ENCODE measurements at places on chromosomes 6 and 20.

- no peak for DNase-seq
These were observed 562.7 kb downstream of the RFPL4B start for GRCh38 chr6:112909781-112910180.

DNA sequence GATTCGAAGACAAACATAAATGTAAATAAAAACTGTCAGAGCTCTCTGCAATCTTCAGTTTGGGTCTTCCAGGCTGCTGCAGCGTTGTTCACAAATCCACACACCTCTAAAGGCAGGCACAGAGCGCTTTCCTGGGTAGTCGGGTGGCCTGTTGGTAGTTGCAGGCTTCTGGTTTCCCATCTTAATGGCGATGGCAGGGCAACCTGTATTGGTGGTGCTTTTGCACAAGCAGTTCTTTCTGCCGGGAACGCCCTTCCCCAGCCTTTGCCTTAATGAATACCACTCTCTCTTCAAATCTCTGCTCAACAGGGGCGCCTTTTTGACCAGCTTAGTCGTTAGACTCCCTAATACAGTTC is 723 bp upstream of the IFT52 start:
- no peak for DNase-seq

GRCh38 chr20:48723308-48724264 is 104.2 kb downstream of the PREX1 start:
- no peak for DNase-seq

DNA sequence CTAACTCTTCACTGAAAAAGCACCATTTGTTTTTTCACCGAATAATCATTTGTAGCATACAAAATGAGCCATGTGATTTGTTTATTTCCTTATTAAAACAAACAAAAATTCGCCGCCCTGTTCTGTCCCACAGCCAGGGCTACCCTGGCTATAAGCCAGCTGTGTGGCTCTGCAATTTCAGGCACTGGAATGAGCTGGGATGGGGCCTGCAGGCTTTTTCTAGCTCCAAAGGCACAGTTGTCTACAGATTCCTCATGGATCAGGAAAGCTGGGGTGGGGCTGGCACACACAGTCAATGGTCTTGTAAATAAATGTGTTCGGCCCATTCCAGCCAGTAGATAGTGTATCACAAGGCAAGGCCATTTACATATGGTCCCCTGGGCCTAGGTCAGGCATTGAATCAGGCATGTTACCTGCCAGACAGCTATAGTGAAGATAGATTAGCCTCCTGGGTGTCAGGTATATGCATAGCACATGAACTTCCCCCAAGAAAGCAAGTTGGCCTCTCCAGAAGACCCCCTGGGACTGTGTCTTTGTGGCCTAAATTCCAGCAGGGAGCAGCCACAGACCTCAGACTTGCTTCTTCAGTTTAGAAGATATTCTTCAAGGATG is 608.9 kb downstream of the MAFB start:
- DNase-seq = no peak

DNA sequence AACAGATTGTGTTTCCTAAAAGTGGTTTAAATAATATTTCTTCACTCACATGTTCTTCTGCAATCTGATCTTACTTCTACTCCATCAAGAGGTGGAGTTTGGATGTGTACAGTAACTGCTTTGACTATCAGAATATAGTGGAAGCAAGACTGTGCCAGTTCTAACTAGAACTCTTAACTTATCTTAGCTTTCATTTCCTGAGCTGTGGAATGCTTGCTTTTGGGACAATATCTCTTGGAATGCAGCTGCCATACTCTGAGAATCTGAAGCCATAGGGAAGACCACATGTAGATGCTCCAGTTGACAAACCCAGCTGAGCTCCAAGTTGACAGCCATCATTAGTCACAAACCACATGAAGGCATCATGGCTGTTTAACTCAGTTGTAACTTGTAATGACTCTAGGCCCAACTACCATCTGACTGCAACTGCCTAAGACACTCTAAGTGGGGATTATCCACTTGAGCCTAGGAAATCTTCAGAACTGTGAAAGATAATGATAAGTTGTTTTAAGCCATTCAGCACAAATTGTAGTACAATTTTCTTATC is 40.8 kb upstream of the MAN1A1 start:
- no peak for DNase-seq

GRCh38 chr20:4021906-4022305 is 6.5 kb upstream of the RNF24 start:
- no peak for DNase-seq

DNA sequence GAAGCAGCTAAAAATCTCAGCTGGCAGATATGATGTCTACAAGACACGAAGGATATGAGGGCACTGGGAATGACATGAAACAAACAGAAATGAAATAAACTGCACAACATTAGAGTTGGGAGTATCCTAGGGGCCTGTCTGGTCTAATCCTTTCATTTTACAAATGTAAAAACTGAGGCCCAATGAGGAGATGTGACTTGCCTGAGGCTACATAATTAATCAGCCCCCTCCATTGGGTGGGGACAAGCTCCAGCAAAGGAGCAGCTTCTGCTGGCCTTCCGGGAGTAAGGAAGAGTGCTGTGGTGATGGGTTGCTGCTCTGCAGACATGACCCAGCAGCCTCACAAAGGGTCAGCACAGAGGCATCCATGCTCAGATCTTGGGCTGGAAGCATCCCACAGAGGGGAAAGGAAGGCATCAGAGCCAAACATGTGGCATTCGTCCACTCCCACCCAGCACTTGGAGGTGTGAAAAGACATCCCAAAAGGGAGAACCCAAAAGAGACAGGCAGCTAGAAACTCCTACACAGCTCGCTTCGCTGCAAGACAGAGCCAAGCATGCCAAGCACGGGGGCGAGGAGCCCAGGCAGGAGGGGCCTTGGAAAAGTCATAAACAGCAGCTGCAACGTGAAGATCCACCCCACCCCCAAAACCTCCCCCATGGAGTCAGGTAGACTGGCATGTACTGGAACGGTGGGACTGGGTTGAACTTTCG is 183.7 kb downstream of the UNC5CL start:
- DNase-seq = no peak

GRCh38 chr6:137044366-137045221 is at the start of gene IL20RA:
Gene IL20RA (minus strand): TSS chr6:137044965. CDS start chr6:137044728, 237 bp downstream.
- no peak for DNase-seq

GRCh38 chr20:46286977-46287376 is 21.3 kb downstream of the CDH22 start:
- DNase-seq = no peak

GRCh38 chr20:4131911-4132310 is 116.6 kb upstream of the RNF24 start:
- DNase-seq = no peak

DNA sequence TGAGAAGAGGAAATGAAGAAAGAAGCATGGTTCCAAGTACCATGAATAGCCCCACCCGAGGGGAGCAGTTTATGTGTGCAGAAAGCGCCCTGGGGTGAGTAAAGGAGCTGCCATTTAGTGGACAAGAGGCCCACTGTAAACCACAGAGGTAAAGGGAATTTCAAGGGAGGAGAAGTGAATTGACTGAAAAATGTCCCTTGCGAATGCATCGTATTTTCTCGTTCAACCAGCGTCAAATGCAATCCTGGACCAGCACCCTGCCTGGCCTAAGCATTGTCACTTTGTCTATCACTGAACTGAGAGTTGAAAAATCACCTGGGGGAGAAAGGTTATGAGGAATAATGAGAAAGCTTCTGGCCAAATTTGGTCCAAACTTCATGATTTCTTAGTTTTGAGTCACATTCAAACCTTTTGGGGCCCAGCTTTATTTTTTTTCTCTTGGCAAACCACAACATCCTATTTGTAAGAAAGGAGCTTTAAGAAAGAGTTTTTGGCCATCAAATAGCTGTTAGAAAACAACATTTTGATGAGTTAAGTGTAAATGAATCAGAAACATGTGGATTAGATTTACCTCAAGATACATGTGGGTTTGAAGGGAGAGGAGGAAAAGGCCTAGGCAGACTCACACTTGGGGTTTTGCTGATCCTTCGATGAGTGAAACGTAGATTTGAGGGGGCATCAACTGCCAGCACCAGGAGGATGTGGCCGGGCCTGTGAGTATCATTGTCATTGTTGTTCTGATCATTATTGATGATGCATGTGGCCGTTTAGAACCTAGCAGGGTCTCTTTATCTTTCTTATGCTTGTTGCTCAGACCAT is 214.0 kb downstream of the CLIC5 start:
- no peak for DNase-seq

DNA sequence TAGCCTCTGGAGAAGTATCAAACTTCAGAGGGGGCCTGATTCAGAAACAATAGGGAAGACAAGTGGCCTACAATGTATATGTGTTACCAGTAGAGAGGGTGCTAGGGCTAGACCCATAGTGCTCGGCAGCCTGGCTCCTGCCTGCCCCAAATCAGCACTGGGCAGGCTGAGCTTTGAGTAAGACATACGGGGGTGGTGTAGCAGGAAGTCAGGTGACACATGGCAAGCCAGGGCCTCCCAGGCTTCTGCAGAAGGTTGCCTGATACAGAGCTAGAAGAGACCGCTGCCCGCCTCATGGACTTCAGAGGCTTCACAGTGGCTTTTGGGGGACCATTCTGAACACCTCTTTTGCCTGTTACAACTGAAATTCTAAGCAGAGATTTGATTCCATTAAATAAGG is 43.4 kb downstream of the RALY start:
- no peak for DNase-seq

DNA sequence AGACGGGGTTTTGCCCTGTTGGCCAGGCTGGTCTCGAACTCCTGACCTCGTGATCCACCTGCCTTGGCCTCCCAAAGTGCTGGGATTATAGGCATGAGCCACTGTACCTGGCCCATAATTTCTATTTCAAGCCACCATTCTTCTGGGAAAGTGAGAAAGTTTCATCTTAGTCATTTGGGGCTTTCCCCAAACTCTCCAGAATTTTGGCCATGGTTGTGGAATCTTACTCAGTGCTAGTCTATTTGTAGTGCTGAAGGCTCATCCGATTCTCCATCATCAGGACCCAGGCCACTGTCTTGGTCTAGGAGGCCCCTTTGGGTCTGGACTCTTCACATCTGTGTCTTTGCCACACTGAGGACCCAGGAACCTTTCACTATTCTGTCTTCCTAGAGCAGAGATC is 164.9 kb downstream of the EYA2 start:
- DNase-seq = no peak

- no peak for DNase-seq
These were observed 2.9 kb upstream of the PRSS35 start for GRCh38 chr6:83509441-83509840.

GRCh38 chr6:155372256-155372655 is 58.0 kb upstream of the TFB1M start:
- no peak for DNase-seq

- no peak for DNase-seq
These were observed 50.5 kb downstream of the MCUR1 start for GRCh38 chr6:13763740-13764381.

- no peak for DNase-seq
These were observed 71.9 kb downstream of the GJA10 start for GRCh38 chr6:89966228-89966544.
